NCI-H2029 treated with DMSO at 0.1 percent for 48 hours (cell line): ENCODE measurements at places on chromosomes 1 and 21.

DNA sequence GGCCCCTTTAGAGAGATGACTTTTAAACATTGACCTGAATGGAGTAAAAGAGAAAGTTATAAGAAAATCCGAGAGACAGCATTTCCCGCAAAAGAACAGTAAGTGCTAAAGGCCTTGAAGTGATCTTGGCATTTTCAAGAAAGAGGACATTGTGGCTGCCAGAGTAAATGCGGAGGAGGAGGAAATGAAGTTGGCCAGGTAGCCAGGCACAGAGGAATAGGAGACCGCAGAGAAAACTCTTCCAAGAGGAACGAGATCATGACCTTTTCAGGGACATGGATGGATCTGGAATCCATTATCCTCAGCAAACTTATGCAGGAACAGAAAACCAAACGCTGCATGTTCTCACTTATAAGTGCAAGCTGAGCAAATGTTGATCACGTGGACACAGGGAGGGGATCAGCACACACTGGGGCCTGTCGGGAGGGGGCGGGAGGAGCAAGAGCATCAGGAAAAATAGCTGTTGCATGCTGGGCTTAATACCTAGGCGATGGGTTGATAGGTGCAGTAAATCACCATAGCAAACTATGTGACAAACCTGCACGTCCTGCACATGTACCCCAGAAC lies 49.7 kb downstream of the EEIG2 start:
- DNase-seq, result no peak

- DNase-seq, result no peak
Measured at GRCh38 chr1:41286992-41287391, 44.9 kb upstream of the SCMH1 start.

- DNase-seq, result no peak
Measured at GRCh38 chr1:180494370-180494769, 8.0 kb downstream of the ACBD6 start.

- no peak for DNase-seq
Measured at GRCh38 chr1:240242601-240243144, 151.0 kb downstream of the FMN2 start.

DNA sequence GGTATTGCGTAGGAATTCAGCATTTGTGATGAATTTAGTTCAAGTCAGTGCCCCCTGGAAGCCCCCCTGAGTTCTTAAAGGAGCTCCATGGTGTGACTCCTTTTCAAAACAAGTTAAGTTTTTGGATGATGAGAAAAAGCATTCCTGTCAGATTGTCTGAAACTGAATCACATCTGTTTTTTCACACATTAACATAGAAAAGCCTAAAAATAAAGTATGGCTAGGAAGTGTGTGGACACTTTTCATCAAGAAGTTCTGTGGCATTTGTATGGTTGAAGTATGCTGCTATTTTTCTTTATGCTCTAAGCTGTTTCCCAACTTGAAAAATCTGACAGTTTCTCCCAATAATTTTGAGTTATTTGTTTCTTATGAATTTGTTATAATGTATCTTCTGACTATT lies 33.7 kb downstream of the PRDM2 start:
- DNase-seq, result no peak

- DNase-seq, result no peak
Measured at GRCh38 chr1:206784471-206784903, 12.2 kb upstream of the IL10 start.

DNA sequence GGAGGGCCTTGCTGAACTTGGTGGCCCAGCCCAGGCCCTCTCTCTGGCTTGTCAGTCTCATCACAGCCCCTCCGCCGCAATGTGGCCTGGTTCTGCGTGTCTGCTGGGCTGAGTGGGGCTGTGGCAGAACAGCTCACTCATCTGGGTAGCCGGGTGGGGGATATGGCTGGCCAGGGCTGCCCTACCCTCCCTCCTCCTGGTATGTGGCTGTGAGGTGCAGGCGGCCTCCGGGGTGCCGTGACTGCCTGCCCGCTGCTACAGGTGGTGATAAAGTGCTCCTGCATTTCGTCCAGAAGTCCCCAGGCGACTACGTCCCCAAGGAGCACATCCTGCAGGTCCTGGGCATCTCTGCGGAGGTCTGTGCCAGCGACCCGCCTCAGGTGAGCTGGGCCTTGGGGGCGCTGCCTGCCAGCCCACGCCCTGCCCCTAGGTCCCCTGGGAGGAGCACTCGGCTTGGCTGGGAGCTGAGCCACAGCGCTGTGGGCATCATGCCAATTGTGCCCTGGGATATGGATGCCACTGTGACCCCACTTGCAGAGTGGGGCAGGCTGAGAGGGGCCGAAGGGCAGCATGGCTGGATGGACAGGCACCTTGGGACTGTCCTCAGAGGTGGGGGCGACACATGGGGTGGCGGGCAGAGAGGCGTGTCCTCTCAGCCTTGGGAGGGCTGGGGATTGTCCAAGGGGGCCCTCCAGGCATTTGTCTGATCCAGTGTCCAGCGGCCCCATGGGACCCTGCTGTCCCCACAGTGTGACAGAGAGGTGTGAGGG lies 2.3 kb downstream of the PRXL2B start:
- no peak for DNase-seq

DNA sequence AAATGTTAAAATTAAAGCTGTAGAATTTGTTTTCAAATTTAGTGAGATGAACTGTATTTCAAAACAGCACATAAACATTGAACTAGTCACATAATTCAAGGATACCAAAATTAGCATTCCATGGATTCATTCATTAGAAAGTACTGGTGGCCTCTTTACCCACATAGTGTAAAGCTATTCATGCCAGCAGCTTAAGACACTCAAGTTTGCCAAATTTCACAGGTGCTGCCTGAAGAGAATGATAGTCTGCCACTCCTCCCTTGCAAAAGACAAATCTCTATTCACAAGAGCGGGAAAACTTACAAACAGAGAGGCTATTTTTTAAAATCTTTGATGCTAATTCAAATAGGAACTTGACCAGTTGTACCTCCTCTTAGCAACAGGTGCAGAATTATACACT lies 337.0 kb downstream of the BRINP3 start:
- no peak for DNase-seq

DNA sequence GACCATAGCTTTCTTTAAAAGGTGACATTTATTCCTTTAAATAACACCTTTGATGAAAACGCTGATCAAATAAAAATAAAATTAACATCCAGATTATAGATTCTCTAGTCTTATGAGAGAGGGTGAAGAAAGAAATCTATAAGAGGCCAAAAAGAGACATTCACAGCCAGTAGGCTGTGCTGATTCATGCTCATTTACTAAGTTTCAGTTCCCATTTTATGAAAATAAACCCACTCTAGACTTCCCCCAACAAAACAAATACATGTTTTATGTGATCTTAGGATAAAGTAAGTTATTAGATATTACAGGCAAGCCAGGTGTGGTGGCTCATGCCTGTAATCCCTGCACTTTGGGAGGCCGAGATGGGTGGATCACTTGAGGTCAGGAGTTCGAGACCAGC lies 21.1 kb downstream of the ESRRG start:
- DNase-seq, result no peak

DNA sequence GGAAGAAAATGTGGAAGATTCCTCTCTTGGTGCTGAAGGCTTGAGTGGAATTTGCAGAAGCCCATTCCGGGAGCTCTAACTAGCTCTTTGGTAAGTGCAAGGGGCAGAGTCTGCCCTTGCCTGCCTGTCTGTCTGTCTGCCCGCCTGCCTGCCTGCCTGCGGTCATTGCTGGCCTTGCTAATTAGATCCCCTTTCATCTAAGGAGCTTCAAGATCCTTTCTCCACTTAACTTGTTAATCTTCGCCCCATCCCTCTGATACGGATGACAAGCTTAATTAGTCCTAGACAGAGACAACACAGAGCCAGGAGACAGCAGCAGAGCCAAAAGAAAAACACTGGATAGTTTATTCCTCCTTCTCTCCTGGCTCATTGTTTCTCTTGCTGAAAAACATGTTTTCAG lies 80.2 kb upstream of the GADD45A start:
- DNase-seq, result no peak

DNA sequence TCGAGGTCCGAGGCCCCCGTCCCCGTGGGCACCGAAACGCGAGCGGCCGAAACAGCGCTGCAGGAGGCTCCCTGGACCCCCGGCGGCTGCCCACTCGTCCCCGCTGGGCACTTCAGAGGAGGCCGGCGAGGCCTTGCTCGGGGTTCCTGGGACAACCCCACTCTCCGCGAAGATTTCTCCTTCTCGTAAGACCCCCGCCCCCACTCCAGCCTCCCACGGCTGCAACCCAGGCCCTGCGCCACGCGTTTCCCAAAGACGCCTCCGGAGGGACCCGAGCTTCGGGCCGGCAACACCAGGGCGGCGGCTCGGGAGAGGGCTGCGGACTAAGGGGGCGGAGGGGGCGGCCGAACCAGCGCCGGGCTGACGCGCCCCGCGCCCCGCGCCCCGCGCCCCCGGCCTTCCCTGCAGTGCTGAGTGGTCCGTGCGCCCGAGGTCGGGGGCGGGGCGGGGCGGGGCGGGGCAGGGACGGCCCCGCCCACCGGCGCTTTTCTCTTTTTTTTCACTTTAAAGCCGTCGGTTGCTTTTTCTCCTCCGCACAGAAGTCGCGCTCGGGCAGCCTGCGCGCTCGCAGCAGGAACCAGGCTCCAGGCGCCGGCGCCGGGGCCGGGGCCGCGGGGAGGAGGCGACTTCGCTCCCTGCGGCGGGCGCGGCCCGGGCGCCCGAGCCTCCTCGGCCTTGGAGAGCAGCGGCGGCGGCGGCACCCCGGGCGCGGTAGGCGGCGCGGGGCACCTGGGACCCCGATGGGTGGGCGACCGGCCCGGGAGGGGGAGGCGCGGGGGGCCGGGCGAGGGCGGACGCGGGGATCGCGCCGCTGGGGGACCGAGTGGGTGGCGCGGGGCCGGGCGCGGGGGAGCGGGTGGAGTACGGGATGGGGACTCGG lies at the start of gene SPSB1:
TSS of gene SPSB1 (plus strand) at position 534 of the 880 bp plus-strand sequence. CDS start 62,998 bp downstream, outside the sequence.
- no peak for DNase-seq

DNA sequence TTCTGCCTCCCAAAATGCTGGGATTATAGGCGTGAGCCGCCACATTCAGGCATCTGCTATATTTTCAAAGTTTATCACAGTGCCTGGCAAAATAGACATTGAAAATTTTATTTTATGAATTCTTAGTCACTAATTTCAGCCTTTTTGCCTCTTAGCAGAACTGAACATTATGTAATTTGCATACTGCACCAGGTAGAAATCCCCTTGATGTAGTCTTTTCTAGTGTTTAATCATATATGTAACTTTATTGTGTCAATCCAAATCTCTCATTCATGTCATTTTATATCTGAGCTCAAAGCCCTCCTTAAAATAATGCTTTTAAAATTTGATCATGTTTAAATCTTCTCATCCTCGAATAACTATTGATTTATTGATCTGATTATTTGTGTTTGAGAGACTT lies 19.2 kb downstream of the WDTC1 start:
- DNase-seq, result no peak

GRCh38 chr1:147647796-147648633 lies 22.3 kb downstream of the ACP6 start:
- DNase-seq, result no peak

- DNase-seq, result no peak
Measured at GRCh38 chr1:2103266-2103900, 53.2 kb downstream of the PRKCZ start.

DNA sequence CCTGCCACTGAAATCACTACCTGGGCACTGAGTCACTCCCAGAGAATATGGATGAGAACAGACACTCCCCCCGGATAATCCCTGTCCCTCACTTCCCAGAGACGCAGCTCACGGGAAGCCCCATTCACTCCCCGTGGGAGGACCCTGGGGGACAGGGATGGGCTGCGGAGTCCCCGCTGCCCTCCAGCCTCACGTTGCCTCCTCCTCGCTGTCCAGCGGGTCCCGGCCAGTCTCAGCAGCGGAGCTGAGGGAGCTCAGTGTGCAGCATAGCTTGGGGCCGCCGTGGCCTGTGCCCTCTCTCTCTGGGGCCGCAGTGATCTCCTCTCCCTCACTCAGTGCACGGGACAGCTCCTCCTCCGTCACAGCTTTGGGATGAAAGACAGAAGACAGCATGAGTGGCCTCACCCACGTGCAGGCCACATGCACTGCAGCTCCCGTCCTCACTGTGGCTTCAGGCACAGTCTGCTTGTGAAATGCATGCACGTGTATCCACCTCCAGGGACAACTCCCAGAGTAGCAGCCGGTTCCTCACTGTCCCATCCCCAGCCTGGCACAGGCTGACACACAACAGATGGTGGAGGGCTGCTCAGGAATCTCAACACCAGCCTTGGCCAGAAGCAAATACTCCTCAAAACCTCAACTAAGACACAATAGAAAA lies 7.4 kb downstream of the CFAP410 start:
- no peak for DNase-seq

DNA sequence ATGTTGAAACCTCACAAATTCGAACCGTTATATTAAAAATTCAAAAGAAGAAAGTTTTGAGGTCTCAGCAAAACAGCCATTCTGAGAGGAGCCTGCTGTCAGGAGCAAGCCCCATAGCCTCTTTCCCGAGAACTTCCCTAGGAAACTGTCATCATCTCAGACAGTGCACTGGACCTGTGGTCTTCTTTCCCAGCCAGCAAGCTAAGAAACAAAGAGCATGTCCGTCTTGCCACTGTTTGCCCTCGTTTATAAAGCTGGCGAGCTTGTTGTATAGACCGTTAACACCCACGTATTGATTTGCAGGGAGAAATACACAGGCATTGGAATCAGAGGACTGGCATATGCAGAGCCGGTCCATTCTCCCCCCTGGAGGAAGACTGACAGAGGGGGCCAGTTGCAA lies 407.0 kb downstream of the NPHP4 start:
- no peak for DNase-seq

DNA sequence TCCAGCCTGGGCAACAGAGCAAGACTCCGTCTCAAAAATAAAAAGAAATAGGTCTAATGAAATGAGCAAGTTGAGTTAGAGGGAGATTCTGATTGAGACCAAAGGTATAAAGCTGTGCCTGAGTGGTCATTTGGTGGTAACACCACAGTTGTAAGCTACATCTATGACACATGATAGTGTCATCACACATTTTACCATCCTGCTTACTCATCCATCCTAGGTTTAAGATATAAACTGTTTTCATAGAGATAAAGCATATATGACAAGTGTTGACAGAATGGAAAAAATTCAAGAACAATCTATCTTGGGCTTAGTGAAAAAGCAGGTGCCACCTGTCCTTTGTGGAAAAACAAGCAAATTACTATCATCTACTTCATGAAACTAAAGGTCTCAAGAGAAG lies 7.1 kb upstream of the CFAP141 start:
- no peak for DNase-seq

DNA sequence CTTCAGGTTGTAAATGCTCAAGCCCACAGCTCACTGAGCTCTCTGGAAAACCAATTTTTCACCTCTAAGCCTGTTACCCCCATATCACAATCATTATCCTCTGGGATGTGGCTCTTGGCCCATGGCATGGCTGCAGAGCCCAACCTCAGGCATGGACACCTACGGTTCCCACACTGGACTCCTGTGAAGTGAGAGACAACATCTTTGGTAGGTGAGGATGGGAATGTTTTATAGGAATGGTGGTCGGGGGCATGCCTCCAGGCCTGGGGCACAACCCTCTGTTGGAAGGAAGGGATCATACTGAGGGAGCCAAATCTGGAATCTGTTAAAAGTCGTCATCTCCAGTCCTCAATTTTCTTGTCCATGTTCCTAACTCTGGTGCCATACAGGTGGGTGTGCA lies 179.1 kb downstream of the FOXD2 start:
- no peak for DNase-seq
